NCI-H1417 treated with DMSO at 0.1 percent for 48 hours (cell line): ENCODE measurements at places on chromosomes 2 and 18.
A peak's percentile ranks its signal among the peaks of the same experiment; 100 is the strongest.

- no peak for DNase-seq
These were observed 46.4 kb upstream of the ACKR3 start for GRCh38 chr2:236523249-236523648.

DNA sequence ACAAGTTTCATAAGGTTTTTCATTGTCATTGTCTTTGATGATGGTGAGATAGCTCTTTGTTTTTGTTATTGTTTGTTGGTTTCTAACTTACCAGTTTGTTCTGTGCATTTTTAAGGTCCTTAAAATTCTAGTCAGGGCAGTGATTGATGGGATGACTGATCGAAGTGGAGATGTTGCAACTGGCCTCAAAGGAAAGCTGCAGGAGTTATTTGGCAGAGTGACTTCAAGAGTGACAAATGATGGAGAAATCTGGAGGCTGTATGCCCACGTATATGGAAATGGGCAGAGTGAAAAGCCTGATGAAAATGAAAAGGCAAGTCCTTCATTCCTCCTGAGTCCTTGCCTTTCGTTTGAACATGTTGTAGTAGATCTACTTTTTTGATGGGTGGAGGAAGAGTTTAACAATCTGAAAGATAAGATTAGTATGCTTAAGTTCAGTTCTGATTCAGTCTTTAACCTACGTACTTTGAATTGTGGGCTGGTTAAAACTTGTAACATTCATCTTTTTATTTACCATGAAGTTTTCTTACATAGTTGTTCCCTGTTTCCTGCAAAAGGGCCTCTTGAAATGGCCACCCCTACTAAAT lies 135.8 kb upstream of the LTBP1 start:
- no peak for DNase-seq

- no peak for DNase-seq
These were observed 9.3 kb downstream of the TGOLN2 start for GRCh38 chr2:85318222-85319074.

GRCh38 chr2:156023229-156023869 lies 309.2 kb downstream of the NR4A2 start:
- no peak for DNase-seq

DNA sequence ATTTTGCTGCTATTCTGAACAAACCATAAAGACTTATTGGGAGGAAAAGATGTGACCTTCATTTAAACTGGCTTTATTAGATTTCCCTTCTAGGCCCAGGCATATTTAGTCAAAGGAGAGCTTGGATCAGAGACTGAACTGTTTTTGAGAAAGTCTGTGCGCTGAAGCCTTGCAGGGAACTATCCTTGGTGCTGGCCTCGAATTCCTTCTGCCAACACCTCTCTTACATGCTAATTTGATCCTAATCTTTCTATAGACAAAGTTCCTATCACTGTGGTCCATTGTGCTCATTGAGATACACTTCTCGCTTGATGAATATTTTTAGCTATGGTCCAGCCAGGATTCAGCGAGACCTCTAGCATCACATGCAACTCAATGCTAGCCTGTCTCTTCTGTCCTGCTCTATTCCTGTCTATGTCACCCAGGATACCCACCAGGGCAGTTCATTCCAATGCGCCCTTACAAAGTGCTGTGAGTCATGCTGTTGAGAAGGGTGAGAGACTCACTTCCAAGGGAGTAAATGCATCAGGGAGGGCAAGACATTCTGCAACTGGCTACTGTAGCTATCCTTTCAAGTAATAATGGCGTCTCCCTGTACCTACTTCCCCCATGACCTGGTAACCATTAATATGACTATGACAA lies 356.7 kb upstream of the LYPD1 start:
- DNase-seq: no peak

- DNase-seq: no peak
These were observed 79.6 kb upstream of the SPOPL start for GRCh38 chr2:138421971-138422335.

DNA sequence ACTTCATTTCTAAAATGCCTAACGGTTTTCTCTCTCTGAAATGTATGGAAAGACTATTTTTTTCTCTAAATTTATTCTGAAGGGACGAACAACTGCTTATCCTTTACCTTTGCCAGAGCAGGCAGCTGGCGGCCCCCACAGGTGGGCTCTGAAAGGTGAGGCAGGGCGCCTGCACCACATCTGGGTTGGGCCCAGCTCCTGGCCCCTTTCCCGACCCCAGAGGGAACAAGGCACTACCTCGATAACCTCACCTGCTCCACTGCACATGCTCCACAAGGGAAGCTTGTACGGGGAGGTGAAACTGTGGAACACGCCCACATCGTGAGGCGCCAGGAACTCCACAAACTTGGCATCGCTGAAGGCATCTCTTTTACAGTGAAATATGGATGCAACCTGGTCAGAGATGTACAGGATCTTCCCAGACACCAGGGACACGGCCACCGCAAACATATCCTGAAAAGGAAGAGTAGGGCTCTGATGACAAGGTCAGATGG lies 17.3 kb downstream of the PER2 start:
- no peak for DNase-seq

DNA sequence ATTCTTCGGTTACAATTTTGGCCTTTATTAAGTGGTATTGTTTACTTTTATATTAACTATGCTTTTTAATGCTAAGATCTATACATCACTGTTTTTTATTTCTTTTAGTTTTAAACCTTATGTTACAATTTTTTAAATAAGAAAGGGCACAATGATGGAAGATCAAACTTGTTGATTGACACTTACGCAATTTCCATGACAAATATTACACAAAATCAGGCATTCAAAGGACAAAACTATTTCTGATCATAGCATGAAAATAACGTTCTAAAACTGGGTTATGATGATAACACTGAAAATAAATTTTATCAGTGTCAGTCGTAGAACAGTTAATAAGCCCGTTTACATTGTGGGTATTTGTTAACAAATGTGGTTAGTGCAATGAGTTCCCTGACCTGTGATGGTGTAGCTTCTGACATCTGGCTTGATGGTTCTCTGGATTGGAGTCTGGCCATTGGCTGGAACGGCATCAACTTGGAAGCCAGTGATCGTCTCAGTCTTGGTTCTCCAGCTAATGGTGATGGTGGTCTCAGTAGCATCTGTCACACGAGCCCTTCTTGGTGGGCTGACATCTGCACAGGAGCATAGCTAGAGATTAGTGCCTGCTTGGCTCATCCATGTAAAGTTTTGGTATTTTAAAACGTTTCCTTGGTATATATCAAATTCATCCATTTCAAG lies 59.6 kb downstream of the FN1 start:
- DNase-seq: no peak

DNA sequence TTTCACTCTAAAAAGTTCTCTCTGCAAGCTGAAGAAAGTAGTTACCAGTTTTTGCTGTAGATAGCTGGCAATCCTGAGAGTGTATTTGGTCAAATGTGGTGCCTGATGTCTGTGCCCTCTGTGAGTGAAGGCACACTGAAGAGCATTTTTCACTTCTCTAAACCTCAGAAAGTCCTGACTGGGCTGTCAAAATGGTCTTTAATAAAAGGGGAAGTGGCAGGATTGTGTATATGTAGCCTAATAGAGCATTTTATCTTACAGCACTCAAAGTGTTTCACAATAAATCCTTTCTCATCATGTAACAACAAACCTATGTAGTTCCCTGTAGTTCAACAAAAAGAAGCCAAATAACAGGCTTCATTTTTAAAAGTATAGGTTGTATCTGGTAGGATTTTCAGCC lies 1552.3 kb upstream of the SLC39A10 start:
- DNase-seq: no peak

DNA sequence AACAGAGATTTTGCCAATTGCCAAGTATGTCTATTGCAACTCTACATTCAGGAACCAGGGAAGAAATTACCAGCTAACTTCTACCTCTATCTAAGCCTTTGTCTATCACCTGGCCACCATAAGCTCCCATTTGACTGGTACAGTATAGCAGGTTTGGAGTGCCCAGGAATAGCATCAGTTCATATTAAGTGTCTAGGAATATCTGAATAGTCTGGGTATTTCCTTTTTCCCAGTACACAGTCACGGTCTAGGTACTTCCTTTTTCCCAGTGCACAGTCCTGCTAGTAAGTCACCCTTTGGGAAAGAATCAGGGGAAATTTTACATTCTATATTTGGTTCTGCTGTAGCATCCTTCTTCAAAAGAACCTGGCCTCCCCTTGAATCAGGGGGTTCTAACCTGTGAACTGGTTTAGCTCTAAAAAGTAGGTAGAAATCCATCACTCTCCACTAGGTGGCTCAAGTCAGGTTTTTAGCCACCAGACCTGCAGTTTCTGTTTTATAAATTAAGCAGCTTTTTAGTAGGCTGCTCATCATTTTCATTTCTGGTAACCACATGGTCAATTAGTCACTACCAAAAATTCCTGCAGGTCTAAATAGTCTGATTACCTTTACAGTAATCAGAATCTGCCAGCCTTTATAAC lies 49.3 kb upstream of the DNAJC10 start:
- DNase-seq: no peak

- DNase-seq: peak; percentile 76
These were observed 6.4 kb downstream of the MYT1L start for GRCh38 chr2:2324565-2325101.

DNA sequence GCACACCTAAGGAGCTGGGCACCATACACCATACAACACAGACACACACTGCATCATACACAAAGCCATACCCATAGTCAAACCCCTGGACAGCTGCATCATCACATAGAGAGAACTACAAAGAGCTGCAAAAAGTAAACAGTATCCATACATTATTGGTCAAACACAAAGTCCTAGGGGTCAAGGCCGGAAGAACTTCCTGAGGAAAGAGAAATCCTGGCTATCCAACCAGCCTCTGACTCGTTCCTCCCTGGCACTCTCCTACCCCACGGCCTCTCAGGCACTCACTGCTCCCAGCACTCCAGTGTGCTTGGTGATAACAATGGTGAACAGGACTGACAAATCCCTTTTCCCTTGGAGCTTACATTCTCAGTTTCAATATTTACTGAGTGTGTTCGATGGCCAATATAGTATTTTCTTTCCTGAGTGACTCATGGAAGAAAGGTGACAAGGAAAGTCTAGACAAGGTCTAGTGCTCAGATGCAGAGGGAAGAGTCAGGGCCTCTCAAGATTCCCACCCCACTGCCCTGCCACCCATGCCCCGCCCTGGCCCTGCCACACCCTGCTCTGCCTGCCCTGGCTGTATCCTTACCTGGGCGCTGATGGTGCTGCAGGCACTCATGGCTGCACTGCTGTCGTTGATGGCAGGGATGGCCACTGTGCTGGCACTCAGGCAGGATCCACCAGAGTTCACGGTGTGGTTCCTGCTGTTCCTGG lies 3.4 kb downstream of the CFAP65 start:
- no peak for DNase-seq

DNA sequence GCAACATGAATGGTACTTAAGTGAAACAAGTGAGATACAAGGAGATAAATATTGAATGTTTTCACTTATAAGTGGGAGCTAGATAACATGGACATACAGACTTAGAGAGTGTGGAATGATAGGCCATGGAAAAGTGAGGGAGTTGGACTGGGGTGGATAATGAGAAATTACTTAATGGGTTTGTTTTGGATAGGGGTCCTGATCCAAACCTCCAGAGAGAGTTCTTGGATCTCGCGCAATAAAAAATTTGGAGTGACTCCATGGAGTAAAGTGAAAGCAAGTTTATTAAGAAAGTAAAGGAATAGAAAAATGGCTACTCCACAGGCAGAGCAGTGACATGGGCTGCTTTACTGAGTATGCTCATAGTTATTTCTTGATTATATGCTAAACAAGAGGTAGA lies 508.9 kb downstream of the CNTNAP5 start:
- no peak for DNase-seq

GRCh38 chr2:26763019-26763418 lies 1.1 kb upstream of the SLC35F6 start:
- DNase-seq: no peak

DNA sequence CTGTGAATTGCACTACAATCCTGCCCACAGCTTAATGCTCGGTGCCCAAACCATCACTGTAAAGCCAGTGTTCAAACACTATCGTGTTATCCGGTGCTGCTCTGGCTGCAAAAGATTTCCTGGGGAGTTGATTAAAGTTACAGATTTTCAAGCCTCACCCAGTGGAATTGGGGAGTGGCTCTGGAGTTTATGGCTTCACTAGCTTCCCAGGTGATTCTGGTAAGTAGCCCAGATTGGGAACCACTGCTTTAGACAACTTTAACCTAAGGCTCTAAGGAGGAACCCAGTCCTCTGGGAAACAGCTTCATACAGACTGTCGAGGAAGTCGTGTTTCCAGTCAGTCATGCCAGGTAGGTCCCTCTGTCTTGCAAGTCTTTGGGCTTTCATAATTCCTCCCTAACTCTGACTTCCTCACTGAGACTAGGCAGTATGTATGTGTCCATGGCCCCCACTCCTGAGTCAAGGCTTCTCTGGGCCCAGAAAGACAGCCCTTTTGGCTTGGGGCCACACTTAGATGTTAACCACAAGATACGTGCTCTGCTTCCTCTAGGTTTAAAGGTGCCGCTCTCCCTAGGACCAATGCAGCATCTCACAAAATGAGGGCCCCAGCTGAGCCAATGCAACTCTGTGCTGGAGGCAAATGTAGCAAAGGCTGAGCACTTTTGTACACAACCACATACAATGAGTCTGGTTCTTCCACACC lies 299.7 kb downstream of the PRKCE start:
- DNase-seq: no peak

- no peak for DNase-seq
These were observed 7.2 kb downstream of the POMC start for GRCh38 chr2:25161055-25161781.

DNA sequence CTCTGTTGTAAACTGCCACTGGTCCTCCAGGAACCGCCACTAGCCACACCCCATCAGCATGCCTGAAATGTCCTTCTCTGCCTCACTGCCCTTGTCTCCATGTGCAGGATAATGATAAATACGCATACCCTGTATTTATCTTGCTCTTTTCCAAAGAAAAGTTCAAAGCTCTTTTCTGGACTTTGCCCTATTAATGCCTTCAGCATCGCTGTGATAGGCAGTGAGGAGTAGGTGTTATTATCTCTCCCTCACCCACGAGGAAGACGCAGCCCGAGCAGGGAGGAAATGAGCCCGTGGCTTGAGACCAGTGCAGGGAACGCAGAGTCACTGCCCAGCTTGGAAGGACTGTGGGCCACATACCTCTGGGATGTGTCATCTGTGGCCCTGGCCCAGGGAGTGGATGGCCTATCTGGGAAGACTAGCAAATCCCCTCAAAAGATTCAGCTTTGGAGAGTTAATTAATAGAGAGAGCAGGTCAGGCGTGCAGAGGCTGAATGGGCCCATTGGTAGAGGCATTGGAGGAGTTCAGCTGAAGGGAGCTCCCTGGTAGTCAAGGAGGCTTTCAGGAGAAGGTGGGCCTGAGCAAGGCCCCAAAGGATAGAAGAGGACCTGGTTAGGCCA lies 39.5 kb upstream of the MCFD2 start:
- no peak for DNase-seq

- DNase-seq: no peak
These were observed 5.1 kb upstream of the SMAD7 start for GRCh38 chr18:48955830-48956261.
